ENCODE measurements at places on chromosomes 7 and 10.

- no peak for DNase-seq
Measured at GRCh38 chr10:121519901-121520493, 78.2 kb downstream of the FGFR2 start.

- DNase-seq, result no peak
Measured at GRCh38 chr10:34494012-34494411, 321.1 kb downstream of the PARD3 start.

DNA sequence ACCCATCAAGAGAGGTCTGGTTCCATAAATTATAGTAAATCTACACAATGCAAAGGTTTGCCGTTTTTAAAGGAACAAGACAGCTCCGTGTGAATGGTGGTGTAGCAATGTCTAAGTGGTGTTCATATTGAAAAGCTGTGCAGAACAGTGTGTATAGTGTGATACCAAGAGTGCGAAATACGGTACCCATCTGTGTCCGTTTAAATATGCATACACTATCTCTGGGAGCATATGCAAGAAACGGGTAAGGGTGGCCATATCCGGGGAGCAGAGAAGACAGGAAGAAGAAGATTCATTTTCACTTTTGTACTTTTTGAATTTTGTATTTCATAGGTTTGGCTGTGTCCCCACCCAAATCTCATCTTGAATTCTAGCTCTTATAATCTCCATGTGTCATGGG, 102.0 kb downstream of the CCDC3 start:
- DNase-seq, result no peak

DNA sequence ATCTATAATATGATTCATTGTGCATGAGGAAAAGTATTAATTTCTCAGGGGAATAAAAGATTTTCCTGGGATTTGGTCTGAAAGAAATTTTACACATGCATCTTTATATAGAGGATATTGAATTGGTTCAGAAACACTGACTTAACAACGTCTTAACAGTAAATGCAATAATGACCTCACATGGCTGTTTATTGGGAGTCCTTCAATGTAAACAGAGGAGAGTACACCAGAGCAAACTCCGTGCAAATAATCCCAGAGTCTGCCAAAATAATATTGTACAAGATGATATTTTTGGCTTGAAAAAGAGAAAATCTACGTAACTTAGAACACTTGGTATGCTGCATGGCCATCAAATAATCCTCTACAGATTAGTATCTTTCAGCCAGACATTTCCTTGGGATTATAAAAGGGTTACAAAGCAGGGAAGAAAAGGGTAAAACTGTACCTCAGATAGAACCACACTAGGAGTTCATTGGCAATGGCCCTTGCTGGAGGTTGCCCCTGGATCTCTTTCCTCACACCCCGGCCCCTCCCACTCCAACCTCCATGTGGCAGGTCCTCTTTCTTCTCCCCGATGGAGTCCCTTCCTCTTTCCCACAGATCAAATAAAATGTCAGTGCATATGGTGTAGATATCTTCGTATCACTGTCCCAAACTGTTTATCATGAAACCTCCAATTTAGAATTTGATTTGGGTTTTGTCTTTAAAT, 196.4 kb downstream of the EVX1 start:
- DNase-seq, result no peak

GRCh38 chr7:14717816-14718215, 184.7 kb downstream of the DGKB start:
- no peak for DNase-seq
